ENCODE measurements at places on chromosomes 11 and 22.

DNA sequence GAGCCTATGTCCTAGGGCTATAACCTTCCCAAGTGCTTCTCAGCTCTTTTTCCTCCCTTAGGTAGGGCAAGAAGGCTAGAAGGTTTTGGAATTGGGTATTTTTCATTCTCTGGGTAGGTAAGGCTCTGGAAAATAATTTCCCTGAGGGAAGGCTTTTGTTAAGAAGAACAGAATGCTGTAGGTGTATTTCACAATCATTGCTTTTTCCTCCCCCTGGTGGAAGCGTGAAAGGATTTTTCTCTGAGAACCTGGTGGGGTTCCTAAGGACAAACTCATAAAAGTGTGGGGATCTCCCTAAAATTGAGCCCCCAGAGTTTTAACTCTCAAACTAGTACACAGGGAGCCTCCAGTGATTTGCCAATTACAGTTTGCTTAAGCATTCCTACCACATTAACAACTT lies 41.1 kb upstream of the NARS2 start:
- DNase-seq: no peak

DNA sequence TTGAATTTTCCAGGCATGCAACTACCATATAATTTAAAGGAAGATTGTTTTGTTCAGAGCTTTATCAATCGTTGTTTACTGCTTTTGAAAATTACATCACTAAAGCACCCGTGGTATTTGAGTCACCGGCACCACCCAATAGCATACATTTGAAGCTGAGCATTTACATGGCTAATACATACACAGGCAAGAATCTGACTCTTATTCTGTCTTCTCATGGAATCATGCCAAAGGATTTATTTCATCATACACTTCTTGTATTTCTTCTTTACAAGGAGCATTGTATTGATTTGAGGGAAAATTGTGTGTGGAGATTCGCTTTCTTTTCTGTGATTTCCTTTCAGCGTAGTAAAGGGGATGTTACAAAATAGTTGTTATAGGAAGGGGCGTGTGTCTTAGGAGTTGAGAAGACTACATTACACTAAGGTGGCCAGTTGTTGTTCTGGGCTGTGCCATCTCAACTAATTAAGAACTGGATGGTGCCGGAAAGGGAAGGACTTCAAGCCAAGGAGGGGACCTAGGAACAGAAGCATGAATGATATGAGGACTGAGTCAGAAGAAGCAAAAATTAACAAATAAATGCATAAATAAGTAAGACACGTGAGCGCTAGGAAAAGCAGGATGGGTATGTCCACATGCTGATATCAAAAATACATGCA lies 12.9 kb upstream of the CD3E start:
- no peak for DNase-seq

GRCh38 chr11:107859459-107860239 lies 1.1 kb upstream of the SLC35F2 start:
- no peak for DNase-seq

DNA sequence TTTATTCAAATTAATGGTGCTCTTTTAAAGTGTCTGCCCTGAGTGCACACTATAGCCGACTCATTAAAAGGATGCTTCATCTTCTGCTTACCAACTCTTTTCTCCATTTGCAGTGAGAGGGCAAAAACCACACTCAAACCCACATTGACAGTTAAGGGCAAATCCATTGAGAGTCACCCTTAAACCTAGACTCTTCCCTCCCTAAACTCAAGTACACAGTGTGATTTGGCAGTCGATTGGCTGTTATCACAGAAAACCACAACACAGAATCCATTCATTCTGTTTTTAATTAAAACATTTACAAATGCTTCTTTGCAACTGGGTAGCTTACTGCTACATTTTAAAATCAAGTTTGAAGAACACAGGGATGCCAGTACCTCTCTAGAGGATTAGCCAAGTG lies 120.0 kb downstream of the CADM1 start:
- peak; percentile 53 for DNase-seq

- DNase-seq: peak; percentile 59
These were observed at the start of gene HDAC10 for GRCh38 chr22:50250555-50251476. Gene HDAC10, minus strand, starts transcription at chr22:50251265. Its CDS starts 233 bp downstream, at chr22:50251032.

- no peak for DNase-seq
These were observed 479.4 kb downstream of the JRKL start for GRCh38 chr11:96869207-96869606.

- DNase-seq: no peak
These were observed 10.8 kb downstream of the SLC35C1 start for GRCh38 chr11:45815747-45816146.

DNA sequence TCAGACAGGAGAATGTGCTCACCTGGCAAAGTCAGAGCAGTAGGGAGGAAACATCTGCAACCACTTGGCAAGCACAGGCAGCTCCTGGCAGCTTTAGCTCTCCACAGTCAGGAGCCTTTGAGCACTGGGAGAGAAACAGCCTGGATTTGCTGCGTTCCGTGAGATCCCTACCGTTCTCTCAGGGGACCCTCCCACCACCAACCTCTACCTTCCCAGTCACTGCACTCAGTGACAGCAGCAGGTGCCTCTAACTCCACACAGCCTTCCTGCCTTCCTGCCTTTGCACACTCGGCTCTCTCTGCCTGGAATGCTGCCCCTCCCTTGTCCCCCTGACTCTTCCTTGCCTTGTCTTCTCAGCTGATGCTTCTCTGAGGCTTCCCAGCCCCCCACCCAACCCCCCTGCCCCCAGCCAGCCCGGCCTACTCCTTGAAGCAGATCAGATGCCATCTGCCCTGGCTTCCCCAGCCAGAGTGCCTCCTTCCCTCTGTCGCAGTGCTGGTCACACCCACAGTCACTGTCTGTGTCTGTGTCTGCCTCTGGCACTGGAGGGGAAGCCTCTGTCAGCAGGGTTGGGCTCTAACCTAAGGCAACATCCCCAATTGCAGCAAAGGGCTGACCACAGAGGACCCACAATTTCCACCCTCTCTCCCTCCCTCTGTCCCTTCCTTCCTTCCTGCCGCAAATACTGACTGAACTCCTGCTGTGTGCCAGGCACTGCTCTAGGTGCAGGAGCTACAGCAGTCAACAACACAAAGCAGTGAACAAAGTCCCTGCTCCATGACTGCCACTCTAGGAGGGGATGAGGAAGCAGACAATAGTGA lies 14.9 kb upstream of the TSKU start:
- peak; percentile 5 for DNase-seq

GRCh38 chr11:86978756-86979608 lies 23.8 kb upstream of the FZD4 start:
- no peak for DNase-seq

DNA sequence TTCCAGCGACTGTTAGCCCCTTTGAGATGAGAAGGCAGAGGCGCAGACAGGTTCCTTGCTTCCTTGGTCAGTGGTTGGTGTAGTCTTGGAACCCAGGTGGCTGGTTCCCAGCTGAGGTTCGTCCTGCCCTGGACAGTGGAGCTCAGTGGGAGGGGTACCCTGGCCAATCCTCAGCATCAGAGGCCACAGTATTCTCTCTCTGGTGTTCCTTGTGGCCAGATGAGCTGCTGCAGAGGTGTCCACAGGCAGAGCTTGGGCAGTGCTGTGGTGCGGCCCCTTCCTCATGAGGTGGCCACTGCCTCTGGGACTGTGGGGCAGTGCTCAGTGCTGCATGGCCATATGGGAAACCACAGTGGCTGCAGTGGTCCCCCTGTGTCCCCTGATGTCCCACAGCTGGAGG lies 61.8 kb downstream of the CTTN start:
- DNase-seq: no peak

DNA sequence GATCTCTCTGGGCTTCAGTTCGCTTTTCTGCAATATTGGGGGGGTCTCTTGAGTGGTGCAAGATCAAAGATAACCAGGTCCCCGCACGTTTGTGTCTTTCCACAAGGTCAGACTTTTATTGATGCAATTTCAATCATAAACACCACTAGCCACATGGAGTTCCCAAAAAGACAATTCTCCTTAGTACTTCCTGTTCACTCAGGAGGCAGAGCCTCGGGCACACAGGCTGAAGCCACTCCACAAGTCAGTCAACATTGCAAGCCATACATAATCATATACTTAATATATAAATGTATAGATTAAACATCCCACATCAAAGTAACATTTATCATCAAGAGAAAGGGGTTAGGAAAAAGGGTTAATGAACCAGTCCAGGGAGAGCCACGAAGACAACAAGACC lies 12.0 kb downstream of the ST14 start:
- DNase-seq: no peak

DNA sequence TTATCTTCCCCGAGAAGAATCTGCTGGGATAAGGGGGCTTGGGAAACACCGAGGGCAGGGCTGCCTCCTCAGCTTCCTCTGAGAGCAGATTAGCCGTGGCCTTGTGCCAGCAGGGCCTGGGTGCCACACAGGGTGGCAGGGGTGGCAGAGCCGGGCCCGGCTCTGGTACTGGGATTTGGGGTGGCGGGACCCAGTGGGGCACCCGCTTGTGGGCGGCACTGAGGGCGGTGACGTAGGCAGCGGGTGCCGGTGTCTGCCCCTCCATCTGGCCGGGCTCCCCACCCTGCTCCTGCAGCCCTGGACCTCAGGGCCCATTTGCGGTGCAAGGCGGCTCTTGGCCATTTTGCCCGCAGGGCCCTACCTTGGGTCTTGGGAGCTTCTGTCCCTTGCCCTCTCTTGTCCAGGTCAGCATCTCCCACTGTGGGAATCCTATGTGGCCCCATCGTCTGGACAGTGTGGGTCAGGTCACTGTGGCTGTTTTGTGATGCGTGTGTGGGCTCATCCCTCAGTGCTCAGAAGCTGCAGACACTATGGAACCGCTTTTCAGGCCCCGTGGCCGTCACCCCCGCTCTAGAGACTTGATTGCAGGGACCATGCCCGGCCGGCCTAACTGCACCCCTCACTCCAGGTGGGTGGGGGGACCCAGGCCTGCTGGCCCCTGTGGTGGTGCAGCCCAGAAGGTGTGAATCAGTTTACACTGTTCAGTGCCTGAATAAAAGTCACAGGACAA lies 29.7 kb upstream of the KRTAP5-6 start:
- no peak for DNase-seq

GRCh38 chr11:7668464-7668863 lies 4.8 kb downstream of the CYB5R2 start:
- DNase-seq: no peak

DNA sequence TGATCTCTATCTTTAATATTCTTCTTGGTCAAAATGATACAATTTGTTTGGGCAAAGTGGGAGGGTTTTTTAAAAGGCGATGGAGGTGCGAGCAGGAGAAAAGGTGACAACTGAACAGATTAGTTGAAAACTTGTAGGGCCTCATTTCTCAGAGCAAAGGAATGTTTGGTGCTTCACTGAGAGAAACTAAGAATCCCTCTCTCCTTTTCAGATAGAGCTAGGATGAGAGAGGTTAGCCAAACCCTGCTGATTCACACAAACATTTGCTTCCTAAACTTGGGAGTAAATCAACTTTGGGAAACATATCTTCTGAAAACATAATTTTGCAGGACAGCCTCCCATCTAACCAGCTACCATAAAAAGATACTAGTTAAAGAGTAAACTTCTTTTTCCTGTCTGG lies 57.0 kb downstream of the PHF21A start:
- no peak for DNase-seq

DNA sequence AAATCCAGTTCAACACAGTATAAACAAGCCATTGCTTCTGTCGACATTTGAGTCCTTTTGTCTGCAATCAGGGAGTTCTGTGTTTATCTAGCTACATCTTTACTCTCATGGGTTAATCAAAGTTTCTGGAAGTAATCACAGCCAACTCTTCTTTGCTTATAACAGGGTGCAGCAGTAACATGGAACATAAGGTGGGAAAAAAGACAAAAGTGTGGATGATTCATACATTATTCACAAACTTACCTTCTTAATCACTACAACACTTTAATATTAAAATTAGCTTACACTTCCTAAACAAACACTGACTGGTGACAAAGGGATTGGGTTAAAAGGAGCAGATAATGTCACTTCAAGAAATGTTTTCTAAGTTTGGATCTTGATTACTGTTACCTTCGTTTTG lies 44.7 kb downstream of the SNX19 start:
- DNase-seq: no peak

DNA sequence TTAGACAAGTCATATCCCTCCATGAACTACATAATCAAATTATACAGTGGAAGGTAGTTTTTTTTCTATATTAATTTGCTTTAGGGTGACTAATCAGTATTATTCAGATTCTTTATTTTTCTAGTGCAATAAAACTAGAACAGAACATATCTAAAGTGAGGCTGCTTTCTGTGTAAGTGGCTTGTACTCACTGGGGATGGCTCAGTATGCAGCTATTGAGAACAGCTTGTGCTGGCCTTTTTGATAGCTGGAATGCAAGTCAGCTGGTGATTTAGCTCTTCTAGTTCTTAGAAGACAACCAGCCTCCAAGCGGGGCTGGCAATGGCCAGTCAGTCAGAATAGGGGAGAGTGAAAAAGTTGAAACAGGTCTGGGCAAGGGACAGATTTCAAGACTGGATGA lies 119.4 kb downstream of the BLID start:
- DNase-seq: no peak

- no peak for DNase-seq
These were observed 63.0 kb downstream of the C11orf58 start for GRCh38 chr11:16801288-16801980.

DNA sequence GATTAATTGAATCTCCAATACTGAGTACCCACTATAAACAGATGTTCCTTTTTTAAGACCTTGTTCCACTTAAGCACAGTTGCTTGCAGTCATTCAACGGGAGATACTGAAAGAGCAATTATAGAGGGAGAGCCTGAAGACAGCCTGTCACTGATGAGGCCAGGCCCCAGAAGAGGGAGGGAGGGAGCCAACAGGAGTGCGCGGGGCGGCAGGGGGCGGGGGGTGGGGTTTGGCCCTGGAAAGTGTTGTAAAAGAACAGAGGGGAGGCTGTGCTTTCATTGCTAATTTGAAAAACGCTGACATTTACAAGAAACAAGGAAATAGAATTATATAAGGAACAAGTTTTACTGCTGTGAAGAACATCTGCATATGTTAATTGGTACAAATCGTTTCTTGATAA lies 53.1 kb downstream of the MAP6 start:
- DNase-seq: no peak

DNA sequence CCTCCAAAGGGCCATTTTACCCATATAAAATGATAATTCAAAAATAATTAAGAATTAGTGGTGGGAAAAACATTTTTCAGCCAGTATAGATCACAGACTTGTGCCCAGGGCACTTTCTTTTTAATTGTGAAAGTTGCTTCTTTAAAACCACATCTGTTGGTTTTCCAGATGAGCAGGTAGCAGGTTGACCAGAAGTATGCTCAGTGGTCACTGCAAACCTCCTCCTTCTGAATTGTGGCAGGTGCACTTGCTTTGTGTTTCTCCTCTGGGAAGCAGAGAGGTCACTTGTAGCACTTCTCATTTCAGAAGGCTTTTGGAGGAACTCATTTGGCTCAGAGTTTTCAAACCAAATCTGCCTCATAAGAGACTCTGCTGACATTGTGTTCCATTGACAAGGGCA lies 24.6 kb upstream of the CWF19L2 start:
- no peak for DNase-seq

GRCh38 chr11:44886790-44887140 lies 63.9 kb downstream of the TP53I11 start:
- DNase-seq: no peak

DNA sequence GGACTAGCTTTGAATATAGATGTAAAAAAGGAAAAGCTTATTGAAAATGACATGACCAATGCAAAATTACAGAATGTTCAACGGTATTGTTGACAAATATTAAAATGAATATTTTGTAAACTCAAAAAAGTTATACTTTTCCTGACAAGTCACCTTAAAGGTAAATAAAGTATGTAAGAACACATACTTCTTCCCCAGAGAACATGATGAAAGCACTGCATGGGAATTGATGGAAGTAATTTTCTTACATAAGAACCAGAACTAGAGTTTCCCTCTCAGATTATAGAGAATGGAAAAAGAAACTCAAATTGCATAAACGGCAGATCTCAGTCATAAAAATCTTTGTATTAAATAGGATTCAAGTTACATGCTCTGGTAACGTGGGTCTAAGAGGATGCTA lies at the start of gene OR4P4:
OR4P4 (plus strand) TSS at position 301 of the 400 bp plus-strand sequence.
- no peak for DNase-seq

- DNase-seq: no peak
These were observed 7.2 kb downstream of the ARHGEF12 start for GRCh38 chr11:120343429-120343828.
